NCI-H1092 treated with DMSO at 0.1 percent for 48 hours (cell line): ENCODE measurements at places on chromosomes 7 and 10.

DNA sequence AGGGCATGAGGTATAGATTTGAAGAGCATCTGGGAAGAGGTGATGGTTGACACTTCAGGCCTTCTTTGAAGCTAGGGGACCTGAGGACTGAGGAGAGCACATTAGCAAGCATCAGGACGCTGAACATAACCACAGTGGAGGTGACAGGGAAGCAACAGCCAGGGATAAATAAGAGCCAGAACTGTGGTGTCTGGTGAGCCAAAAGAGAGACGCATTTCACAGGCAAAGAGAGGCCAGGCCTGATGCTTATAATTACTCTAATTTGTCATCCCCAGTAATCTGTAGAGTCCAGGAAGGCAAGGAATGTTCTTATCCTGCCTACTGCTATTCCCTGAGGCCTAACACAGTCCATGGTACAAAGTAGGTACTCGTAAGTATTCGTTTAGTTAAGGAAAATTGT is 10.4 kb upstream of the FAS start:
- no peak for DNase-seq

GRCh38 chr7:128880791-128881457 is 18.3 kb downstream of the ATP6V1F start:
- DNase-seq, result no peak

GRCh38 chr7:138352570-138353461 is 107.2 kb upstream of the TRIM24 start:
- no peak for DNase-seq

GRCh38 chr7:5420881-5421713 is 2.5 kb downstream of the TNRC18 start:
- DNase-seq, result peak; percentile 33

- DNase-seq, result peak; percentile 89
Observed at GRCh38 chr7:98802088-98802780, 67.6 kb downstream of the TMEM130 start.

DNA sequence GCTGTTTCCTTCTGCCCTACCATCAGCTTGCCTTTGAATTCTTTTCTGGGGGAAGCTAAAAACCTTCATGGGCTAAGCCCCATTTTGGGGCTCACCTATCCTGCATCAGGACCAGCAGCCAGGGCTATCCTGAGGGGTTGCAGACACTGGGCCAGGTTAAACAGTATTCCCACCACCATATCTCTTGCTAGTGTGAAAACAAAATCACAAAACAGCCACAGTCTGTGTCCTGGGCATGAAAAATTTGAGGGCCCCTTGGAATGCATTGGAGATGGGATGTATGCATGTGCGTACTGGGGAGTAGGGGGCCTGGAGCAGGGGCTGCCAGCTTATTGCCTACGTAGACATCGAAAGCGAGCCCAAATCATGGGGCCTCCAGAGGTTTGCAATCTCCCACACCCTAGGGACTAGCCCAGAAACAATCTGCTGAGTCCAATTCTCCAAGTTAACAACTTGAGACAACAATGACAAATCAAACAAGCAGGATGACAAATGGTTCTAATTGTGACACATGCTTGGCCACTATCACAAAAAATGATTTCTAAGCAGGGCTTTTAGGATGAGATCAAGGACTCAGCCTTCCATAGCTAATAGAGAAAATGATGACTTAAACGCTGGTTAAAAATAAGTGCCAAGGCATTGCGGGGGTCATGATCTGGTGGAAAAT is 557.1 kb downstream of the KCNMA1 start:
- no peak for DNase-seq

GRCh38 chr10:6168084-6168483 is 34.6 kb upstream of the PFKFB3 start:
- DNase-seq, result no peak

GRCh38 chr7:92834507-92835260 is 1.7 kb downstream of the CDK6 start:
- DNase-seq, result no peak

DNA sequence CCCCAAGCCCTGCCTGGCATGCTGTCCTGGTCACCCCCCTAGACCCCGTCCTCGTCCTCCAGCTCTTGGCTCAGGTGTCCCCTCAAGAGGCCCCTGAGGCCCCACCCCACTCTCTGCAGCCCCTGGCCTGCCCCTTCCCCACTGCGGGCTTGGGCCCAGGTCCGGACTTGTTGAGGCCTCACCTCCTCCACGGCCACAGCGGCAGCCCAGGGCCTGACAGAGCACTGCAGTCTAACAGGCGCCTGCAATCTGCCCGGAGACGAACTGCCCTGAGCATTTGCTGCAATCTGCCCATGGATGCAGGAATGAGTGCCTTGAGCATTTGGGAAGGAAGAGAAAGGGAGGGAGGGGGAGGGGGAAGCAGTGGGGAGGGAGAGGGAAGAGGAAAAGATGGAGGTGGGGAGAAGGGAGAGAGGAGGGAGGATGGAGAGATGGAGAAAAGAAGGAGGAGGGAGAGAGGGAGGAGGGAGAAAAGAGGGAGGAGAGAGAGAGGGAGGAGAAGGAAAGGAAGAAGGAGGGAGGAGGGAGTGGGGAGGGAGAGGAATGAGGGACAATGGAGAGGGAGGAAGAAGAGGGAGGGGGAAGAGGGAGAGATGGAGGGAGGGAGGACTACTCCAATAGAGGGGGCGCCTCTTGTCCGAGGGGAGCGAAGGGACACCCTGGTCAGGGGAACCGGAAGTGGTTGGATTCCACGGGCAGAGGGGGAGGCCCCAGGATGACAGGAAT is 73.9 kb downstream of the PDGFA start:
- no peak for DNase-seq

- no peak for DNase-seq
Observed at GRCh38 chr7:54838175-54838910, 79.3 kb upstream of the SEC61G start.

DNA sequence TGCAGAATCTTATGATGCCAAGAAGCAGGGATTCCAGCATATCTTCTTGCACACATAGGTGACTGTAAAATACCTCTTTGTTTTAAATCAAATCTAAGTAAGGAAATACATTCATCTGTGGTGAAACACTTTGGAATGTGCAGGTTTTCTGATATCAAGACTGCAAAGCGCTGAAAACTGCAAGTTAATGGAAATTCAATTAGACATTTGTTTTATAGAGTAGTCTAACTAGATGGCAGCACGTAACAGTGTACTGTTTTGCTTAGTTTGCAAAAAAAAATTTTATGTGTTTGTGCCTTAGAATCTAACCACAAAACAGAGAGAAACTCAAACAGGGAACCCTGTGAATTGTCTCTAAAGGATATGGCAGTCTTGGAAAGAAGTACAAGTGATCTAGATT is 259.2 kb downstream of the HDAC9 start:
- DNase-seq, result no peak

GRCh38 chr10:73083221-73083620 is 13.4 kb downstream of the P4HA1 start:
- DNase-seq, result no peak

DNA sequence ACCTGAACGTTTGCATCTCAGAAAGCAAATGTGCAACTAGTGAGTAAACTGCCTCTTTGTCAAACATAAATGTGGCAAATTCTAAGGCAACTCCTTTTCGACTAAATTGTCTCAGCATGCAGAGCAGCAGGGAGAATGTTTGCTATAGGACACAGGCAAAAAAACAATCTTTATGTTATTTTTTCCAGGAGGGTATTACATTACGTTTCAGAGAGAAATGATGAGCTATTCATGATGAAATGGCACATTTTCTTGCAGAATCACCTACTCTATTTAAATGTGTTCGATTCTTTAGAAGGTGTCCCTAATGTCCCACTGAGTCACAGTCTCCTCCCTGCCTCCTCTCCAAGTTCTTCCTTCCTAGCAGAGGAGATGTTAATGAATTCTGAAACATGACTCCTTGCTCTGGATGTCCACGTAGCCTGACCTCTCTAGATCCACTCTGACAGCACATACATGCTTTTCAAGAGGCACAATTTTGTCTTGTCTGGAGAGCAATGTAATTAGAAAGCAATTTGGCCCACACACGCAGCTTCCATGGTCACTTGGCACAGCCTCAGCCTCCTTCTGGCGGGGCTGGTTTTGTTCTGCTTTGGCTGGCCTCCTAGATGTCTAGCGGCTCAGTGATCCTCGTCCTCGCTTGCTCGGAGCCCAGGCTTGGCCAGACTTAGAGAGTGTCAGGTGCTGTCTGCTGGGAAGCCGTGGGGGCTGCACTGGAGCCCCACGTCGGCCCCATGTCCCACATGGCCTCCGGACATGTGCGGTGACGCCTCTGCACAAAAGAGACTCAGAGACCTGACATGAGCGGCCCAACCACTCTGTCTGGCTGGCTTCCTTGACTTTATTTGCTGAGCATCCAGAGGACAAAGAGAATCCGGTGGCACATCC is 125.7 kb upstream of the ZNF438 start:
- DNase-seq, result peak; percentile 89

DNA sequence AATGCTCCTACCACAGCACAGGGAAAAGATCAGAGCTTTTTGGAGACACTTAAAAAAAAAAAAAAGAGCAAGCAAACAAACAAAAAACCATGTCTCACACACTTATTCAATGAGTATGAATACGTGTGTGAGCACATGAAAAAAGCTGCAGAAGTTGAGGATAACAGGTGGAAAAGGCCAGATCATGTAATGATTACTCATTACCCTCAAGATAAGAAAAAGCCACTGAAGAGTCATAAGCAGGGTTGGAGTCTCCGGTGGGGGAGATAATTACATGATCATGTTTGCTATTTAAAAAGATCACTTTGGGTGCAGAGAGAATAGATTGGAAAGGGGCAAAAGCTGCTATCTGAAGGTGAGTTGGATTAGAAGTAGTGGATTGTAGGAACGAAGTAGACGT is 77.0 kb downstream of the POU6F2 start:
- DNase-seq, result no peak

GRCh38 chr10:47020471-47020870 is 109.2 kb downstream of the PTPN20 start:
- no peak for DNase-seq

- no peak for DNase-seq
Observed at GRCh38 chr10:75506930-75507329, 75.5 kb downstream of the LRMDA start.

DNA sequence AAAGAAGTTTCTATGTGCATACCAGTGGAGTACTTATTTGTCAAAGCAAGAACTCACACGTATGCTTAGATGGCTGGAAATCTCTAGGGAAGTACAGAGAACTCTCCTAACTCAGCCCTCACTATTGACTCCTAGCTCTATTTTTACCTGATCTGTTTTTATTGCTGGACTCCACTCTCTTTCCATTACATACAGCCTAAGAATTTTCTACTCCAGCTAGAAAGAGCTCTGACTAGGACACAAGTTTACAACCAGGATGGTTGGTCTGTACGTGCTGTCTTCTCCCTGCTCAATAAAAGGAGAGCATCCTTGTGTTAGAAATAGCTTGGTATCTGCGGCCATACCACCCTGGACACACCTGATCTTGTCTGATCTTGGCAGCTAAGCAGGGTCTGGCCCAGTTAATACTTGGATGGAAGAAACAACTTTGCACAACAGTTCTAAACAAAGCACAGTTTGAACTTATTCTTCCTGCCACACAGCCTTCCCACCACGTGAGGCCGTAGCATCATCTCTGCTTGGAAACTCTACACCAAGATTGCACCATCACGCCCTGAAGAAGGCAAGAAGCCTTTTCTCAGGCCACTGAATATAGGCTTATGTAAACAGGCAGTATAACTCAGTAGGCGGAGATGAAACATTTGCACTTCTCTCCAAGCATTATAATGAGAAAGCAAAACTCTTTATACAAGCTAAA is 50.7 kb downstream of the KCNMA1 start:
- no peak for DNase-seq

DNA sequence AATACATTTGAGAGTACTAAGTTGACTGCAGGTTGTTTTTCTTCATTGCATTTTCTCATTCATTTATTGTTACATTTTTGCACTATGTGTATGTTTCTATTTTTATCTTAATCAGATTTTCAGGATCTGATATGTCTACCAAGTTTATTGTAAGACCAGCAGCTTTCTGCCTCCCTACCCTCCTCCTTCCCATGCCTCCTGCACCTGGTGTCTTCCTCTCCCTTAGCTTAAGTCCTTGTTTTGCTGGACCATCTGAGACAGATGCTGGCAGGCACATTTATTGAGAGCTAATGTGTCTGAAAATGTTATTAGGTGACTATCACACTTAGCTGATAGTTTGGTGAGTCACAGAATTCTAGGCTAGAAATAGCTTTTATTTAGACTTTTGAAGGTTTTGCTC is 79.6 kb downstream of the ANLN start:
- no peak for DNase-seq

DNA sequence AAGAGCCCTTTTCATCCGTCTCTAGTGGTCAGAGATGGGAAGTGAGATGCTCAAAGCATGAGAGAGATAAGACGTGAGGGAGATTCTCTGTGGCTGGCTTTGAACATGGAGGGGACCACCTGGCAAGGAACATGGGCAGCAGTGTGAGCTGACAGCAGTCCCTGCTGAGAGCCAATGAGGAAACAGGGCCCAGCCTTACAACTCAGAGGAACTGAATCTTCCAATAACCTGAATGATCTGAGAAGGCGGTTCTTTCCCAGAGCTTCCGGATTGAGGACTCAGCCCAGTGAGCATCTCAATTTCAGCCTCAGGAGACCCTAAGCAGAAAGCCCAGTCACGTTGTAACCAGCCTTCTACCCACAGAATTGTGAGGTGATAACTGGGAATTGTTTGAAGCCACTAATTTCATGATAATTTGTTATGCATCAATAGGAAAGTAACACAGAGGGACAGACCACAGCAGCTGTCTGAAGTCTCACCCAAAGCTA is 33.9 kb upstream of the IKZF1 start:
- no peak for DNase-seq

DNA sequence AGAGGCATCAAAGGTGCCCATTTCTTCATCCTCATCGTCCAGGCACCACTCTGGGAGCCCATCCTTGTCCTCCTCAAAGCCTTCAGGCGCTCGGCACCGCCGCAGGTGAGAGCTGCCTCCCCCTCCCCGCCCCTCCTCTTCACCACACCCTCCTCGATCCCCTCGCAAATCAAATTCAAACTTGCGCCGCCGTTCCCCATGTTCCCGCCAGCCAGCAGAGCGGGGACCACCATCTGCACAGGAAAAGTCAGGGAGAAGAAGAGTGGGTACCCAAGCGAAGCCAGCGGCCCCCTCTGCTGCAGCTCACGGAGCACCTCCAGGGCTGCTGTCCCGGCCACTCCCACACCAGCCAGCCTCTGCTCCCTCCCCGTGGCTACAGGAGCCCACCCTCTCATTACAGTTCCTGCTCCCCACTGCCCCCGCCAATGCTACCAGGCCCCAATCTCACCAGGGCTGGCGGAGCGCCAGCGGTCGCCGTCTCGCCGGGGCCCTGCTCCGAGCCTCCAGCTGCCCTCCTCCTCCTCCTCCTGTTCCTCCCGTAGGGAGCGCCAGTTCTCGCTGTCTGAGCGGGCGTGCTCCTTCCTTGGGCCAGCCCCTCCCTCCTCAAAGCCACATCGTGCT is 7.7 kb downstream of the GIGYF1 start:
- DNase-seq, result no peak

GRCh38 chr10:132810807-132811700 is 25.1 kb upstream of the NKX6-2 start:
- no peak for DNase-seq
